Progenitor cell of endocrine pancreas (in vitro differentiated cells): ENCODE measurements at places on chromosomes 7 and 10.

DNA sequence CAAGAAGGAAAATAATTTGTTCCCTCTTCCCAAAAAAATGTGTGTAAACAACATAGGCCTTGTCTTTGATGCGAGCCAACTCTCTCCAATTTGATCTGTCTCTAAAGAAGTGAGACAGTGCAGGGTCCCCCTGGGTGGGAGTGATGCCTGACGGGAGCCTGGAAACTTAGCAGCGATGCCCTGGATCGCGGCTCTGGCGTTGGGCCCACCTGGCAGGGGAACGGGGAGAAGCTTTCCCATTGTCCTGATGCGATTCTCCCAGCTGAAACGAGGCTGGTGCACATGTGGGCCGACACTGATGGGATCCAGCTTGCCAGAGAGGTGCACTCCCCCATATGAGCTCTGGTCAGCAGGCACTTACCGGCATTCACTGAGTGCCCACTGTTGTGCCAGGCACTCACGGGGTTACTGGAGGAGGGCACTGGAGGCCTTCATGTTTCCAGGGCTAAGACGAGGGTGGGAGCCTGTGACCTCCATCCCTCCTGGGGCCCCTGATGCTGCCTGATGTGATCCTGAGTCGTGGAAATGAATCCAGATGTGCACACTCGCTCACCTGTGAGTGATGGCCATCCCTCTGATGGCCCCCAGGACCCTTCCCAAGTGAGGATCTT is 132.8 kb downstream of the PTPN20 start:
- H3K36me3 ChIP-seq: no peaks in the 10 kb centered on the region
- H3K4me3 ChIP-seq: no peak overlapping the region
- peaks cover 17% of the 10 kb centered on the region for H3K27me3 ChIP-seq
- DNase-seq: no peak
- no peak overlapping the region for H3K27ac ChIP-seq

DNA sequence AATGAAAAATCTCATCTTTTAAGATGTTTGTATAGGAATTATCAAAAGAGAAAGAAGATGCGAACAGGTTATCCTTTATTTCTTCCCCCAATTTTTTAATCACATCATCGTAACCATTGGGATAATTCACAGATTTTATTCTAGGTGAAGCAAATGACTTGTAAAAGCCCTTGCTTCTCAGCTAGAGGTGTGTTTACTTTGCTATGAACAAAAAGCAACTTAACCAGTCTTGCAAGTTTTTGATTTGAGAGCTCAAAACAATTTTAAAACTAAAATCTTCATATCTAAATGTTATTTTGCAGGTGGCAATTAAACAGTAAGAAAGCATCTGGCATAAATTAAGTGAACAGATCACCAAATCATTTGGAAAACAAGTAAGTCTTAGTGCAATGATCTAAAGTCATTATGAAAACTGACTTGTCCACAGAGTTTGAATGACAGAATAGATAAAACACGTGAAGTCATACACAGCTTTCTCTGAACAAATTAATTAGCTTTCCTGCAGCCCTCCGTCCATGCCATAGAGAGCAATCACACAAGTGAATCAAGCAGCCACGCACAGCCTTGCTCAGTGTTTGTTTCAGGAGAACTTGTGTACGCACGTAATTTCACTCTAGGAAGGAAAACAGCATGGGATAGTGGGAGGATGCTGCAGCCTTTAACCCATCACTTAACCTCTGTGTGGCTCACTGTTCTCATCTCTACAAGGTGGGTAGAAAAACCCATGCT is 85.0 kb upstream of the ZNF800 start:
- no peak overlapping the region for H3K27ac ChIP-seq
- no peaks in the 10 kb centered on the region for H3K36me3 ChIP-seq
- peaks cover 19% of the 10 kb centered on the region for H3K4me1 ChIP-seq
- no peak for DNase-seq
- H3K27me3 ChIP-seq: peaks cover 12% of the 10 kb centered on the region

DNA sequence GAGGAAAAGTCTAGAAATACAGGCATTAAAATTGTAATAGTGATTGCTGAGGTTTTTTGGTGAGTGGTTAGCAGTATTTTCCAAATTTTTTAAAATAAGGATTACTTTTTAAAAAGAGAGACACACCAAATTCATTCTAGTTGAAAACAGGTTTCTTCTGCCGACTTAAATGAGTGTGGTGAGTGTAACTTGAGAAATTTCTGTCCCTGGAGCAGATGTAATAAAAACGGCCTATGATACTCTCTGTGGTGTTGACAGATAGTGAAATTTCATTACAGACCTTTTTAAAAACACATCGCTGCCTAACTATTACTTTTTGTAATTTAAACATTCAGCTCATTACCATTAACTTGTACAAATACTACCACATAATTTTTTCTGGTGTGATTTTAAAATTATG is 90.1 kb downstream of the CYP51A1 start:
- H3K4me3 ChIP-seq: no peak overlapping the region
- no peak overlapping the region for H3K27ac ChIP-seq
- H3K36me3 ChIP-seq: peaks cover 21% of the 10 kb centered on the region

- no peaks in the 10 kb centered on the region for H3K27me3 ChIP-seq
- H3K4me3 ChIP-seq: no peak overlapping the region
- no peak for DNase-seq
- no peak overlapping the region for H3K27ac ChIP-seq
- no peaks in the 10 kb centered on the region for H3K36me3 ChIP-seq
These were observed 104.0 kb upstream of the GAD2 start for GRCh38 chr10:26112532-26112931.

GRCh38 chr7:332020-332517 is 42.1 kb downstream of the FOXL3 start:
- no peak for DNase-seq
- no peak overlapping the region for H3K4me3 ChIP-seq
- H3K27me3 ChIP-seq: peaks cover 4% of the 10 kb centered on the region
- H3K36me3 ChIP-seq: no peaks in the 10 kb centered on the region
- peaks cover 35% of the 10 kb centered on the region for H3K4me1 ChIP-seq

- H3K27ac ChIP-seq: peak overlapping the region; percentile 81
- H3K36me3 ChIP-seq: peaks cover 15% of the 10 kb centered on the region
- DNase-seq: no peak
- H3K4me3 ChIP-seq: no peak overlapping the region
- H3K4me1 ChIP-seq: no peaks in the 10 kb centered on the region
- no peaks in the 10 kb centered on the region for H3K27me3 ChIP-seq
These were observed 69.7 kb downstream of the VCL start for GRCh38 chr10:74067373-74068352.

- H3K27me3 ChIP-seq: no peaks in the 10 kb centered on the region
- peak overlapping the region; percentile 89 for H3K4me3 ChIP-seq
- no peaks in the 10 kb centered on the region for H3K36me3 ChIP-seq
- no peak for DNase-seq
These were observed 1.5 kb downstream of the IPMK start for GRCh38 chr10:58266003-58266825.
